IPS-NIHi11 (cell line): ENCODE measurements at places on chromosomes 4 and X.

GRCh38 chrX:139554991-139555675 lies 24.6 kb downstream of the F9 start:
- peak; percentile 2 for DNase-seq

DNA sequence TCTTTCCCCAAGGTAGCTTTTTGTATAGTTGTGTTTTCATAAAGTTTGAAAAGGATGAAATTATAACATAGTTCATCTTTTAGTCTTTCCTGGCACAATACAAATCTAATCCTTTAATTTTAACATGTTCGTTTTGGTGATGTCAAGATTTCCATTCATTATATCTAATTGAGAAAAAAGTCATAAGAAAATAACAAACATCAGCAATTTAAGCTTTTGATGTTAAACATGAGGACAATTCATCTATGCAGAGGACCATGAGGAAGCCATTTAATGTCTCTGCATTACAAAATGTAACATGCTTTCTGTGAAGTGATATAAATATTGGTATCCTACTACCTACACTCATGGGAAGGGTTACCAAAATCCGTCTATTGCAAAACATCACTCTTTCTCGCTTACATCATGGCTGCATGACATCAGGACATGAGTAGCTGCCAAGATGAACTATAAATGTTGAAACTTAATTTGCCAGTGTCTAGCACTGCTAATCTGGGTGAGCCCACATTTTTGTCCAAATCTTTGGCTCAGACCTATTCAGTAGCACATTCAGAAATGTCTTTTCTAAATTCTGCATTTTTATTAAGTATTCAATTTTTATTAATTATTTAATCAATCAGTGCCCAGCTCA lies 9.5 kb downstream of the EPGN start:
- DNase-seq: no peak

GRCh38 chr4:29619168-29619567 lies 1101.0 kb upstream of the PCDH7 start:
- DNase-seq: no peak

DNA sequence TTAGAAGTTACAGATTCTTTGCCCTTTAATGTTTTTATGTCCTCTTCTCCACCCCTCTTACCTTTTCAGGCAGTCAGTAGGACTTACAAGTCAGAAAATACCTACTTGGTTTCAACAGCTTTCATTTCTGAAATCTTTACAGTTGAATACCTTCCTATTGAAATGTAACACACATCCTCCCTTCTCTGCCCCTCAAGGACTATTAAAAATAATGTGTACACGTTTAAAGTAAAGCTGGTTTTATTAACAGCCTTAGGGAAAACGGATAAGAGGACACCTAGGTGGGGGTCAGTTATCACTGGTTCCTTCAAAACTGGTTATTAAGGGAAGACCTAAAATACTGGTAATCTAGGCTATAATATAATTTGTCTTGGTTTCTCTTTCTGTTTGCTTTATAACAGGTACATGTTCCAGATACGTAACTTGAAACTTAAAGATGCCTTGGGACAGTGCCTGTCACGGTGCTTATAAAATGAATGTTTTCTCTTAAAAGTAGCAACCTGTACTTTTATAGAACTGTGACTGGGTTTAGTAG lies 1.8 kb downstream of the CCSER1 start:
- no peak for DNase-seq

- no peak for DNase-seq
Measured at GRCh38 chr4:156085100-156085499, 131.4 kb upstream of the CTSO start.

DNA sequence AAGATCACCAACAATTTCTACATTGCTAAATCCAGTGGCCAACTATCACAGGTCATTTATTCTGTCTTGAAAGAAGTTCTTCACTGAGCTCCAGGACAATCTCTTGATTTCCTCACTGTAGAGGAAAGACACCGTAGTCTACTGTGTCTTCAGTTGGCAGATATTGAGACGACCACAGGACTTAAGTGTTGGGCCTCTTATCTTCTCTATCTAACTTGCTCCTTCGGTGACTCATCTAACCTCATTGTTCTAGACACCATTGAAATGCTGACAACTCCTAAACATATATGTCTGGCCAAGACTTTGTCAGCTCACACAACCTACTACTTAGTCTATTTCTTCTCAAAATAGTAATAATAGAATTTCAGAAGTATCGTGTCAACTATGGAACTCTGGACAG lies 425.8 kb downstream of the ARAP2 start:
- DNase-seq: no peak

DNA sequence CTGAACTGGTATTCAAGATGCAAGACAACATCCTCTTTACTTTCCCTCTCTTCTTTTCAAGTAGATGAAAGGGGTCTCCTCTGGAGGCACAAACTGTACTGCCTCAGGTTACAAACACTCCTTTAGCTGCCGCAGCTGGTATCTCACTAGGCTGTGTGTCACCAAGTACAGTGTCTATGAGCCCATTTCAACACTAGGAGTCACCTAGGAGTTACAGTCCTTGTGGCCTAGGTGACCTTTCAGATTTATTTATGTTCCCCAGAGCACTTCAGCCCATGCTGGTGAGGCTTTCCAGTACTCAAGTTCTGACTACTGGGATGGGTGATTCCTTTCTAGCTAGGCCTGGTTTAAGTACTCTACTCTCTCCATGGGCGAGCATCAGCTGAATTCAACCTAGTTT lies 32.4 kb upstream of the TMLHE start:
- no peak for DNase-seq

DNA sequence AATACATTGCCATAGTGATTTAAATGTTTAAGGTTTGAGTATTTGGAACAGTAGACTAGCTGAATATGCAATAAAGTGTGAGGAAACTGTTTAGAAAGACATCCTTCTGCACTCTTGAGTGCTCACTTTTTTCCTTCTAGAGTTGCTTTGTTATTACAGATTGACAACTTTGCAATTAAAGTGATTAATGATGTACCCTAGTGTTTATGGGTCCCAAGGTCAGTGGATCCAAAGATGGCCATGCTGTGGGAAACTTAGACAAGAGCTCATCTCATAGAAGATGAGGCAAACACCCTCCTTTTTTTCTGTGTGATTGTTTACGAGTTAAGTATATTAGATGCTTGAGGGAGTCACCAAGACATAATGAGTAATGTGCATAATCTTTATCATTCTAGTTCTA lies 118.8 kb downstream of the PDLIM5 start:
- no peak for DNase-seq

- DNase-seq: no peak
Measured at GRCh38 chr4:88335092-88335665, 43.5 kb upstream of the HERC6 start.

DNA sequence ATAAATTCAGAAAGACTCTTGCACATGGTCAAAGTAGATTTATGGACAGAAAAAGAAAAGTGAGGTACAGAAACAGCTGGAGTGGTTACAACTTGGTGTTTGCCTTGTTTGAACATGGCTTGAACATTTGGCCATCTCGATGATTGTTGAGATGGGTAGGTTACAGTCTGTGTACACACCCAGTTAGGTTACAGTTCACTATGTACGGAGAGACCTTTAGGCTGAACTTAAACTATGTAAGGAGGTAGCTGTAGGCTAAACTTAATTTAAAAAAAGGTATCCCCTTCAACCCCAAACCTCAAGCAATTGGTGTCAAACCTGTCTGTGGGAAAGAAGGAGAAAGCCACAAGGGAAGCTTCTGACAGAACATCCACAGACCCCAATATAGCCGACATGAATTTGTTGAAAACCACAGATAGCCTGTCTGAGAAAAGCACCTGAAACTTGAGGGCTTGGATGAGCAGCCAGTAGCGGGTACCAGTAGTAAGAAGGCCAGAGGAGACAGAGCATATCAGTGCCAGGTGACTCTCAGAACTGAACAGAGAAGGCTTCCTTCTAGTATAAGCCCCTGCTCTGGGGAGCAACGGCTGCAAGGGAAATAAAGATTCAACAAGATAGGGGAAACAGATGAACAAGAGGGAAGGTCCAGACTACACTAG lies 247.9 kb upstream of the GALNTL6 start:
- no peak for DNase-seq

DNA sequence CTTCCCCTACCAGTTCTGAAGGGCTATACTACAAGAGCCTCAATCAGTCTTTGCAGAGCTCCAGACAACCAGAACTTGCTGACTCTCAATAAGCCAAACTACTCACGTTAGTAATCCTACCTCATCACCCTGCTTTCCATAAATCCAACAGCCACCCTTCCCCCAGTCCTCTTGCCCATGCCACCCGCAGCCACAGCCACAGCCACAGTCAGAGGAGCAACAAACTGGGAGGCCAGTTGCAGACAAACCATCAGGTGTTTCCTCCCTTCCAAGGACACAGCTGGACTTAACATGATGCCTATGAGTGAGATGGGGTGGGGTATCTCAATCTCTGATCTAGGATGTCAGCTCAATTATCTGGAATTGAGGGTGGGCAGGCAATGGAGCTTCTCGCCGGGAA lies 1.0 kb downstream of the GABRA3 start:
- DNase-seq: no peak

DNA sequence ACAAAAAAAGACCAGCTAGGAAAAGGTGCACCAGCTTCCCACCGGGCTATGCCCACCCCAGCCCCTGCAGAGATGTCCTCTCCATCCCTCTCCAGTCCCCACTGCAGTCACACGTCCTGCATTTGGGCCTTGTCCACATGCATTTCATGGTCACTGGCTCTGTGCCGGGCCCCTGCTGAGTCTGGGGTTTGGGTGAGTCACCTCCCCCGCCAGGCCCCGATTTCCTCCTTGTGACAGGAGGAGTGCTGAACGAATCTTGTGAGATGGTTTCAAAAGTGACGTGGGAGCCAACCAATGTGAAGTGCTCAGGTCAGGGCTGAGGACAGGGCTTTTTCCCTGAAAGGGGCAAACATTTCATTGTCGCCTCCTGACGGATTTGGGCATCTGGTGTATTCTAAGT lies 7.1 kb downstream of the CPZ start:
- DNase-seq: no peak

- DNase-seq: peak; percentile 11
Measured at GRCh38 chrX:7852166-7852565, 9.2 kb downstream of the VCX start.

DNA sequence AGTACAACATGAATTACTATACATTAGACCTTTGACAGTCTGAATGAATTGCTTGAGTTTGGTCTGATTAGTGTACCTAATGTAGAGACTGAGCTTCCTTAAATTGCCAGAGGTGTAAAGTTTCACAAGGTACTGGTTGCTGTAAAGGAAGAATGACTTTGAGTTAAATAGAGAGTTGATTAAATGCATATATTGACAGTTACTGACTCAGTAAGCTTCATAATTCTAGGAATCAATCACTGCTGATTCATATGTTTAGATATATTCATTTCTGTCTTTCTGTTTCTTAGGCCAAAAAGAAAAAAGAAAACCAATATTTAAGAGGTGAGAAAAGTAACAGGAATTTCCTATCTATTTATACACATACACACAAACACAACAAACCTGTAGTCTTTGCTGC lies 16.2 kb upstream of the ART3 start:
- DNase-seq: no peak

DNA sequence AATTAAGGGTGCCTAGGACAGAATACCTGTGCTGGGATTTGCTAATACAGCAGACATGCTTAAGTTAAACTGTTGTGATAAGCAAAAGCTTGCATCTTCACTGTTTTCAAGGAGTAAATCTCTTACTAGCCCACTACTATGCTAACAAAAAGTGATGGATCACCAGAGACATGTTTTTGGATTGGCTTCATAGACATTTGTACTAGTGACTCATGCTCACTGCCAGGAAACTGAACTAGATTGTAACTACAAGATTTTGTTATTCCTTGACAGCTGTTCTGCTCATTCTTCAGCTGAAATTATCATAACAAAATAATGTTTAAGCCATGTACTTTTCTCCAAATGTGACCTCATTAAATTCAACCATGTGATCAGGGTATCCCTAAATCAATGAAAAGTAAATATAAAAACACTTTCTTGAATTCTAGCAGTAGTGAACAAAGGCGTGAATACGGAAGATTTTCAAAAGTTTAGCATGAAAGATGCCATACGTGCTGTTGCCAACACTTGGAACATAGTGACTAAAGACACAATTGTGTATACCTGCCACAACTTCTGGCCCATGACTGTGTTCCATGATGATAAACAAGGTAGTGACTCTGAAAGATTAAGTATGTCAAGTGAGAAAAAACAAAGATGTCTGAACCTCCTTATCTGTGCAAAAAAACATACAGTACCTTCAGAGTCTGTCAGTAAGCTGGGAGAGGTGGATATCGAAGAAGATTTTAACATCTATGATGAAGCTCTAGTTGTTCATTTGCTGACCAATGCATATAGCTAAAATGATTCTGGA lies 154.0 kb downstream of the BTC start:
- DNase-seq: no peak

DNA sequence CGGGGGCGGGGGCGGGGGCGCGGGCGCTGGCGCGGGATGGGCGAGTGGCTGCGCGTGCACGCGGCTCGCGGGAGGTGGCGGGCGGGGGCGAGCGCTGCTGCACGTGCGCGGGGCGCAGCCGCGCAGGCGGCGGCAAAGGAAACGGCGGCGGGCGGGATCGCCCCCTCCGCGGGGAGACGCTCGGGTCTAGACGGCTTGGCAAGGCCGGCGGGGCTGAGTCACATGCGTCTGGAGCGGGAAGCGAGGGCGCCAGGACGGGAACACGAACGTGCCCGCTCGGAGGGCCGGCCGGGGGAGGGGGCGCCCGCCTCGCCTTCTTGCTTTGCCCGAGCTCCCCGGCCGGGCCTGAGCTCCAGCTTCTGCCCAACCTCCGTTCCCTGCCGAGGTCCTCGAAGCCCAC lies 4.3 kb upstream of the HAUS7 start:
- DNase-seq: peak; percentile 47

DNA sequence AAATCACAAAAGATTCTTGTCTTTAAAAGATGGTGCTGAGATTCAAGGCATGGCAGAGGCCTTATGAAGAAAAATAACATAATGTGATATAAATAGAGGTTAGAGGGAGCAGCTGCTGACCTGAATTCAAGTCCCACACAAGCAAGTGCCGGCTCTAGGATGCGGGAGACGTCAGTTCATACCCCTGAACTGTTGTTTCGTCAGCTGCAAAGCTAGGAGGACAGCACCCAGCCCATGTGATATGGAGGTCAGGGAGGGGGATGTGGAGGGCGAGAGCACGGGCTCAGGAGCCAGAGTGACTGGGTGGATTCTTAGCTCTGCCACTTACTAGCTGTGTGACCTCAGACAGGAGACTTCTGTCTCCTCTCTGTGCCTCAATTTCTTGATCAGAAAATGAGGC lies 77.9 kb downstream of the JAKMIP1 start:
- DNase-seq: no peak

- DNase-seq: no peak
Measured at GRCh38 chrX:866441-866990, 235.9 kb downstream of the SHOX start.

GRCh38 chrX:65635378-65635777 lies 32.1 kb upstream of the MSN start:
- no peak for DNase-seq

GRCh38 chrX:123771449-123772064 lies 38.7 kb upstream of the THOC2 start:
- no peak for DNase-seq

GRCh38 chr4:3311095-3311372 lies 18.2 kb downstream of the RGS12 start:
- DNase-seq: no peak

- no peak for DNase-seq
Measured at GRCh38 chr4:47839259-47839658, 1.4 kb upstream of the CORIN start.
